ENCODE measurements at places on chromosomes 6 and 20.

DNA sequence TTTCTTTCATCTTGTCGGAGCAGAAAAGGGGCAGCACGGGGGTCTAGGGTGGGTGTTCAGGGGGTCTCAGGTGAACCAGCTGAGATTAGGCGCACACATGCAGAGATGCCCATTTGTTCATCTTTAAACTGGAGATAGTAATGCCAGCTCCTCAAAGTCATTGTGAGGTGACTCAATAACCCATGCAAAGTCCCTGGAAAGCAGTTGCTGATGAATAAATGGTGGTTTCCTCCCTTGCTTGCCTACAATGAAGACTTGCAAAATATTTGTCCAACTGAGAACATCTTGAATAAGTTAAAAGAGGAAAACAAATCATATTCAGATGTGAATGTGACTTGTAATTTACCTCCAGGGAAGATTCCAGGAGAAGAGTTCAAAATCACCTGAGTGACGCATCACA, 206.9 kb downstream of the LY86 start:
- DNase-seq = no peak

DNA sequence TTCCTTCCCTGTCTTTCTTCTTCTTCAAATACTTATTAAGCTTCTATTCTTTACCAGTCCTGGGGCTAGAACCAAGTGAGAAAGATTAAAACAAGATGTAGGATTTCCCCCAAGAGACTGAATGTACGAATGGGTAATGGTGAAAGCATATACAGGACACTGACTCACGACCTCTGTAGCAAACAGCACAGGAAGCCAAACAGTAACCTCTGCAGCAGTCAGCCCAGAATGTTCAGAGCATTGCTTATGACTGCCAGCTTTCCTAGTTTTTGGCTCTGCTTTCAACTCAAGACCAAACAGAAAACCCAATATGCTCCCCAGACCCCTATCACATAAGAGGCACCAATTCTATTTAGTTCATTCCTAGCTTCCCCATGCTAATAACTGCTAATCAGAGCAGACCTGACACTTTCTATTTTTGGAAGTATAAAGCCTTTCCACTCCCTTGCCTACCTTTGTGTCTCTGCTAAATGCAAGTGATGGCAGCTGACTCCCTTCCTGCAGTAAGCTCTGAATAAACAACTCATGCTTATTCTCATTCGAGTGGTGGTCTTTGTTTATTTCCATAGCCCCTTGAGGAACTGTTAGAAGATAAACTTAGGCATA, 690.6 kb downstream of the EPM2A start:
- DNase-seq = no peak

GRCh38 chr6:75230484-75231325, 12.9 kb downstream of the COX7A2 start:
- no peak for DNase-seq

DNA sequence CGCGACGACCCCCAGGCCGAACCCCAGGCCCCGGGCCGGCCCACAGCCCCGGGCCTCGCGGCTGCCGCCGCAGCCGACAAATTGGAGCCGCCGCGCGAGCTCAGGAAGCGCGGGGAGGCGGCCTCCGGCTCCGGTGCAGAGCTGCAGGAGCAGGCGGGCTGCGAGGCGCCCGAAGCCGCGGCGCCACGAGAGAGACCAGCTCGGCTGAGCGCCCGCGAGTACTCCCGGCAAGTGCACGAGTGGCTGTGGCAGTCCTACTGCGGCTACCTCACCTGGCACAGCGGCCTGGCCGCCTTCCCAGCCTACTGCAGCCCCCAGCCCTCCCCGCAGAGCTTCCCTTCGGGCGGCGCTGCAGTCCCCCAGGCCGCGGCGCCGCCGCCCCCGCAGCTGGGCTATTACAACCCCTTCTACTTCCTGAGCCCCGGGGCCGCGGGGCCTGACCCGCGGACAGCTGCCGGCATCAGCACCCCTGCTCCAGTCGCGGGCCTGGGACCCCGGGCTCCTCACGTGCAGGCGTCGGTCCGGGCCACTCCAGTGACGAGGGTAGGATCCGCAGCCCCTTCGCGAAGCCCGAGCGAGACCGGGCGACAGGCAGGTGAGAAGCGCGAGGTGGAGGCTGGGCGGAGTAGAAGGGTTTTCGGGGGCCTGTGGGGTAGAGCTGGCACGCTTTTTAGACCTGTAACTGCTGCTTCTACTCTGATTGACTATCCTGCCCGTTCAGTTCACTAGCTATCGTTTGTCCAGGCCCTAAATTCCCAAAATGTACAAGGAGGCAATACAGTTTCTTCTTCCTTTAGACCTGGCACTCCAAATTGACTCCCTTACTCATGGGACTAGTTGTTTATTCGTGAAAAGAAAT, 654 bp downstream of the FAM8A1 start:
- peak; percentile 71 for DNase-seq

- DNase-seq = peak; percentile 65
Observed at GRCh38 chr20:31587545-31588389, 17.3 kb upstream of the ID1 start.

- peak; percentile 62 for DNase-seq
Observed at GRCh38 chr20:62367633-62368391, 700 bp upstream of the LAMA5 start.

DNA sequence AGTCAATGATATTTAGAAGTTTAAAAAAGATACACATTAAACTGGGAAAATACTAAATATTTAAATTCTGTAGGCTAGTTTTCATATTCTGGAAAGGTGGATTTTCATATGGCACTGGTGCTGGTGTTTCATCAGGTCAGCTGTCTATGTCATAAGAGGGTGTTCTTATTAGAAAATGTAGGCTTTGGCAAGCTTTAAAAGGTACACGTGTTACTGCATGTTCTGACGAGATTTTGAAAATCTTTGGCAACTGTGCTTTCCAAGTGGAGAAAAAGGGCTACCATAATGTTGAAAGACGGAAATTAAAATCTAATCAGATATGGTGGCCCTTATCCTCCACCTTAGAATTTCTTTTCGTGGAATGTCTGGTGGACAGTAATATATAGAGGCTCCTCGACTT, 30.0 kb downstream of the SLC22A3 start:
- DNase-seq = no peak

GRCh38 chr6:141744194-141744925, 388.4 kb upstream of the GJE1 start:
- DNase-seq = no peak

- DNase-seq = no peak
Observed at GRCh38 chr6:167523426-167523825, 198.5 kb downstream of the TTLL2 start.

- no peak for DNase-seq
Observed at GRCh38 chr20:52812231-52812847, 159.8 kb upstream of the TSHZ2 start.

GRCh38 chr6:52595000-52595795, 18.3 kb upstream of the TRAM2 start:
- DNase-seq = no peak

DNA sequence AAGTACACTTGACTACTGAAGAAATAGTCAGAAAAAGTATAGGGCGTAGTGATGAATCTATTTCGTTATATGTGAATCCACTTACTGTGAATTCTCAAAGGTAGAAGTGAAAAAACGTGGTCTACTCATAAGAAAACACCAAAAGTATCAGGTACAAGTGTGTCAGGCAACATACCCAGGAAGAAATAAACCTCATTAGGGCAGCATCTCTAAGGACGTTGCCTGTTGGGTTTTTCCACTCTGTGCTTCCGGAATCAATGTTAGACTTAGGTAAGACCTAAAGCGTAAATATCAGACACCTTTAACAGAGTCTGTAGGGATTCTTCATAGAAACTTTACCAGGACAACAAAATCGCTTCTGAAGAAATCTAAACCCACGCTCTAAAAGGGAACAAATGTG, 607.2 kb upstream of the EPHA7 start:
- DNase-seq = no peak
